ENCODE measurements at places on chromosomes 12 and 14. TPM values are rescaled to one million over a fixed set of nuclear protein-coding genes. Genes with fewer than 3 reads are reported as not detected.

The KLRG1 gene
- 1.0 TPM for total RNA-seq

The FAM186B gene
- 0.51 TPM for total RNA-seq

The RACGAP1 gene
- 38.1 TPM for total RNA-seq

The KRT4 gene
- total RNA-seq = under 0.01 TPM

The RESF1 gene
- 12.7 TPM for total RNA-seq

The IAPP gene
- total RNA-seq = not detected

The TAS2R9 gene
- total RNA-seq = not detected

The C12orf56 gene
- total RNA-seq = 0.77 TPM

The MYO1A gene
- 0.26 TPM for total RNA-seq

The OR4E2 gene
- not detected for total RNA-seq

The B3GNT4 gene
- total RNA-seq = 0.33 TPM

The CLEC4D gene
- total RNA-seq = not detected

The CD69 gene
- total RNA-seq = not detected

The NUMB gene
- 21.3 TPM for total RNA-seq

The BIN2 gene
- not detected for total RNA-seq

The GOLGA3 gene
- total RNA-seq = 133 TPM

The TPH2 gene
- total RNA-seq = not detected

The HCAR1 gene
- 1.5 TPM for total RNA-seq

The RIPK3 gene
- total RNA-seq = 0.33 TPM

The PIWIL1 gene
- not detected for total RNA-seq
